ENCODE measurements at places on chromosomes 11 and 22.
A peak's percentile ranks its signal among the peaks of the same experiment; 100 is the strongest.

DNA sequence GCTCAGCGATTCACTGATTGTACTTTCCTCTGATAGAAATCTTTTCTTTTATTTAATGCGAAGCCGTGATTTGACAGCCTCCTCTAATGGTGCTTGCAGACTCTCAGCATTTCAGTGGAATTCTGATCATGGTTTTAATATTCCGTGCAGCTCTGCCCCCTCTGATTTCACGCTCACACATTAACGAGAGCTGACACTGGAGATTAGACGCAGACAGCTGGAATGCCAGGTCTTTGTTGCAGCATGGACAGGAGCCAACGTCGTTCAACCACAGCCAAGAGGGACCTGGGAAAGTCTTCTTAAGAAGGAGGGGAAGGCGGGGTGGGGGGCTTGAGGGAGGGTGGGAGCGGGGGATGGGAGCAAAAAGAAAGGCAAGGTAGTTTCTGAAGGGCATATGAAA, 186.4 kb downstream of the BLID start:
- no peak for DNase-seq

DNA sequence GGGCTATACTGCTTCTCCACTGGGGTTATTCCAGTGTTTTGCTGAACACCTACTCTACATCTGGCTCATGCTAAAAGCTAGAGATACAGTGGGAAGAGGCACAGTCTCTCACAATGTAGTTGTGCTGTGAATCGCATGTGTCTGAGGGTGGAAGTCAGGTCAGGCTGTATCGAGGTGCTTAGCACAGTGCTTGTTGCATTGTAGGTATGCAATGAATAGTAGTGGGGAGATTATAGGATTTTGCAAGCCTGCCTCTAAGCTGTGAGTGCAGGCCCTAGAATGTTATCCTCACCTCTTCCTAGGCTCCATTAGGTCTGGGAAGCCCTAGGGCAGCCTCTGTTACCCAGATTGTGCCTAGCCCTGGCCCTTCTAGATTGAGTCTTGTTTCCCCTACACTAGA, 37.4 kb downstream of the MYO18B start:
- DNase-seq = no peak

DNA sequence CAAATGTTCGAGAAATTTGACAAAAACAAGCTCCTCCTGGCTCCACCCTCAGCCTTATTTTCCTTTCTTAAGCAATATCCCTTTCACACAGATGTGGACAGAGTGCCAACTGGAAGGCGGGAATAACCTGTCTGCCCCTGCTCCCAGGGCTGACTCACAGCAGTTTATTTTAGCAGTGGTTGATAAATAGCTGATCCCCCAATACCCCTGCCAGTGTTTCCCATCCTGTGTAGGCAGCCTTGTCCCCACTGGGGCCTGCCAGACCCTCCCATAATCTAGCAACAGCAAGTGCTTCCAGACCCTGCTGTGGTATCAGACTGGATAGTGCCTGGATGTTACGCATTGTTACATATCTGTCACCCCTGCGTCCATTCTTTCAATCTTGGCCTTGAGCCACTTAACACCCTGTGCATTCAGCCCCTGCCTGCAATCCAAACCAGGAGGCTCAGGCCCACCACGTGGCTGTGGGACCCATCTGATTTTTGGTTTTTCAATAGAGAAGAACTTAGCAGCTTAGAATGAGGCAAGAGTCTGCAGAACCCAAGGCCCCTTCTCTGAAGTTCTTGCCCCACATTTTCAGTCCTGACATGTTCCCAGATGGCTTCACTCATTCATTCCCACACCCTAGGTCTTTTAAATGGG, 53.7 kb downstream of the PARVA start:
- DNase-seq = peak; percentile 22

DNA sequence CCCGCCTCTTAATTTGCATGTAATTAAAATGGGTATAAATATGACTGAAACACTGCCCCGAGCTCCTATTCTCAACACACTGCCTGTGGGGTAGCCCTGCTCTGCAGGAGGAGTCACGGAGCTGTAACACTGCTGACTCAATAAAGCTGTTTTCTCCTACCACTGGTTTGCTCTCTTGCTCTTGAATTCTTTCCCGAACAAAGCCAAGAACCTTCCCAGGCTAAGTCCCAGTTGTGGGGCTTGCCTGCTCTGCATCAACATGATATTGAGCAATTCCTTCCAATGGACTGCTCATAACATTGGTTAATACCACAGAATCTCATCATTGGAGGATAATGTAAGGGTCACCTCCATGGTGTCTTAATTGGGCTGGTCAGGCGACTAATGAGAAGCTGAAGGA, 114.4 kb downstream of the FBXO7 start:
- no peak for DNase-seq

DNA sequence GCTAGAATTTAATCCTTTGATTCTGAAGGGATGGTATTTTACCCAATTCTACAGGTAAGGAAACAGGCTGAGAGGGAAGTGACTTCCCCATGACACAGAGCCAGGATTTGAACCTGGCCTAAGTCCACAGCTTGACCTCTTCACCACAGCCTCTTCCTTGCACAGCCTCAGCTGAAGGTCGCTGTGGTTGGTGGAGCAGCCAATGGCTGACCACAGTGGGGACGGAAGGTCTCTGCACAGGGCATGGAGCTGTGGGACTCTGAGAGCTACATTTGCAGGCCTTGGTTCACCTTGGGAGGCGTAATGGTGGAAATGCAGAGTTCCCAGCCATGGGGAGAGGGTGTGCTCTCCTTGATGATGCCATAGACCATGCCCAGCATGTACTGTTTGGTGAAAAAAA, 295.0 kb downstream of the DDX10 start:
- DNase-seq = no peak

- no peak for DNase-seq
Observed at GRCh38 chr11:132994966-132995365, 537.3 kb downstream of the OPCML start.

- no peak for DNase-seq
Observed at GRCh38 chr22:47139013-47139789, 376.8 kb downstream of the TBC1D22A start.

GRCh38 chr22:27985323-27986275, 66.5 kb upstream of the PITPNB start:
- no peak for DNase-seq

- no peak for DNase-seq
Observed at GRCh38 chr22:47406180-47406834, 643.9 kb downstream of the TBC1D22A start.

DNA sequence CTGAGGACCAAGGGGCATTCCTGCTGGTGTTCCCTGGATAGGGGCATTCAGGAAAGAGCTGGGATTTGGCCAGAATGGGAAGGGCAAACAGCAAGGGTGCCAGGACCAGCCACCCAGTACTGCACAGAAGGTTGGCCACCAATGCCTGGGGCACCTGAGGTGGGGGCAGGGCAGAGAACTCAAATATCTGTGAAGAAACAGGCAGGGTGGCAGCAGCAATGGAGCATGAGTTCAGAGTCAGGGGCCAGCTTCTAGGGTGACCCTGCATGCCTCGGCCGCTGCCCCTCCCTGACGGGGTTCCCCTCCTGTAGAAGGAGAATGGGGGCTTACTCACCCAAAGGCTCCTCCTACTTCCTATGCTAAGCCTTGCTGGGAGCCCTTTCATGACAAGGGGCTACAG, 79.3 kb upstream of the SHANK2 start:
- no peak for DNase-seq

GRCh38 chr11:113332023-113332422, 17.6 kb downstream of the TTC12 start:
- DNase-seq = no peak

GRCh38 chr11:3215346-3216026, 3.1 kb downstream of the MRGPRG start:
- no peak for DNase-seq

DNA sequence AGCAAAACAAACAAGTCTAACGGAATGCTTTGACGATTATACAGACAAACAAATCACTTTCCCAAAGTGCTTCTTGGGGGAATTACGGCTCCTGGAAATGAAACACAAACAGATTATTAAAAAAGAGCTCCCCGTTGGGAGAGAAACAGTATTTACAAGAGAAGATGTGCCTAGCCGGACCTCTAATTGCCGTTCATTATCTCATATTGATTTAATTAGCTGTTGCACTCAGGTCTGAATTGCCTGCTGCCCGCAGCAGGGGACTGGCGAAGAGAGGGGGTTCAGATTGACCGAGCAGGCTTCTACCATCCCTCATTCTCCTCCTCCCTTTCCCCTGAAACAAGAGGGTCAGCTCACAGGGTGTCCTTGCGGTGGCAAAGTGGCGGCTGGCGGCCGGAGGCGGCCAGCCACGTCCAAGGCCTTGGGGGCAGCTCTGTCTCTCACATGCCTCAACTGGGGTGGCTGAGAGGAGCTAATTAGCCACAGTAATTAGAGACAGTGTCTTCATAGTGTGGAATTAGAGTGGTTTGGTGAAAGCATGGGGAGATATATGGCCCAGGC, 295.1 kb downstream of the MIAT start:
- DNase-seq = no peak

DNA sequence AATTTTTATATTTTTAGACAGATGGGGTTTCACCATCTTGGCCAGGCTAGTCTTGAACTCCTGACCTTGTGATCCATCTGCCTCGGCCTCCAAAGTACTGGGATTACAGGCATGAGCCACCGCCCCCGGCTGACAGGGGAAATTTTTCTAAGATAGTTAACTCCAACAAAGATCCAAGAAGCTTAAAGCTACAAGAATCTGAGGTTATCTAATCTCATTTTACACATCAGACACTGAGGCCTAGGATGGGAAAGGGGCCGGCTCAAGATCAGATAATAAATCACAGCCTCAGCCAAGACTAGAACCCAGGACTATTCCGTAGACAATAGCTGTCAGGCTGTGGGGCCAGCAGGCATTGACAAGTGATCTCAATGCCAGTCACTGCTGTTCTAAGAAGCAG, 94.0 kb downstream of the AMBRA1 start:
- no peak for DNase-seq
